ENCODE measurements at places on chromosomes 11 and 22.
A peak's percentile ranks its signal among the peaks of the same experiment; 100 is the strongest.

DNA sequence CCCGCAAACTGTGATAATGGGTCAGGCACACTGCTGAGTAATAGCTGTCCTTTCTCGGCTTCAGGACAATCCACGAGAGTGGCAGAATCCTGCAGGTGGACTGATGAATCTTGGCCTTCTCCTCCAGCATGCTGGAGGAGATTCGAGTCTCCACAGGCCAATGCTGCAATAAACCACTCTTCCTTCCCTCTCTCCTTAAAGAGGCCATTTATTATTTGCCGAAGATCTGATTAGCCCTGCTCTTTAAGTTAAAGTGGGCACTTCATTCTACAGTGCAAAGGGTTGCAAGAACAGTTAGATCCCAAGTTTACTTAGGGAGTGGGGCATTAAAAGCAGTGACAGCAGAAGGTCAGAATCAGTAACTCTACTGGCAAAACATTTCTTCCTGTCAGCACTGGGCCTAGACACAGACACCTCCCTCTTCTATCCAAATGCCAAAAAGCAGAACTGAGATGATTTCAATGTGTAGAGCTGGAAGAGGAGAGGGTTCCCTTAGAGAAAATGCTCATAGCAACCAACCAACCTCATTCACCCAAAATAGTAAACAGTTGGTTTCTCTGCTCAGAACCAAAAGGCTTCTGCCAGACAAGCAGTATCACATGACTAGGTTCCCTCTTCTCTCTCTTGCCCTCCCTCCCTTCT is 121.7 kb downstream of the SGSM3 start:
- DNase-seq = peak; percentile 23

DNA sequence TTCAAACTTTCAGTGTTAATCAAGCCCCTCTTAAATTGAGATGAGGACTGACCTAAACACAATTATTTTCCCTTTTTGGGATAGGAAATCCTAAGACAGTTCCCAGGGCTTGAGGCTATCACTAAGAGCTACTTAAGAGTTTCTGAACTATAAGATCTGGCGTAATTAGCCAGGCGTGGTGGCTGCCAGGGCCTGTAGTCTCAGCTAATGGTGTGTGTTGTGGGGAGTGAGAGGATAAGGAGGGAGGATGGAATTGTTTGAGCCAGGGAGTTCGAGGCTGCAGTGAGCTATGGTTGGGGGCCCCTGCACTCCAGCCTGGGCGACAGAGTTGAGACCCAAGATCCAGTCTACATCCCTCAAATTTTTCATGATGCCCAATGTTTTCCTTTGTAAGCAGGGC is 23.5 kb upstream of the EXPH5 start:
- DNase-seq = no peak

- DNase-seq = peak; percentile 83
Observed at GRCh38 chr22:38788021-38788816, 5.7 kb downstream of the DNAL4 start.

DNA sequence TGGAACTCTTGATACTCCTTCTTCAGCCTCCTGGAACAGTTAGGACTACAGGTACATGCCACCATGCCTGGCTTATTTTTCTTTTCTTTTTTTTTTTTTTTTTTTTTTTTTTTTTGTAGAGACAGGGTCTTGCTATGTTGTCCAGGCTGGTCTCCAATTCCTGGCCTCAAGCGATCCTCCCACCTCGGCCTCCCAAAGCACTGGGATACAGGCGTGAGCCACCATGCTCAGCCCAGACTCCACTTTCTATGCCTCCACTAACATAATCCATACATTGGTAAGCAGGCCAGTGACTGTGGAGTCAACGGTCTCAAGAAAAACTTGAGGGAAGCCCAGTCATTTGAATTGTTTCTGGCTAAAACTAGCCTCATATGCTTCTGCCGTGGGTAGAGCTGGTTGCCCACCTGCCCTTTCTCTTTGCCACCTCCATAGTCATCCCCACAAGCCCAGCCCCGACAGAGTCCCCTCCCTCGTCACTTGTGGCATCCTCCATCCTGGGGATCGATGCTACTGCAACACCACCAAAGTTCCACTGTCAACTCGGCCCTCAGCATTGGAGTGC is 2.4 kb downstream of the SCN2B start:
- DNase-seq = no peak

DNA sequence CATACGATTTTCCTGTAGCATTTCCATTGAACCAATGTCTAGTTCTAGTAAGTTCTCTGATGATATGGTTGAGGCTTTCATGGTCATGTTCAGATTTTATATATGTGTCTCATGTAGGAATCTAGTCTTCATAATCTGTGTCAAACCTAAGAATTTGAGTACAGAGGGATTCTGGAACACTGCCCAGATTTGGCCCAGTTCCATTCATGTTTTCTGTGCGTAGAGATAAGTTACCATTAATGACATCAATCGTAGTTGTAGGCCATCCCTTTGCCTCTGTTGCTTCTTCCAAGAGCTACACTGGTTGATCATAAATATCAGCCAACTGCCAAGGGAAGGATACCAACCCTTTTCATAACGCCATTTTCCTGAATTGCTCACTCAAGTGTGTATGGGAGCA is 23.3 kb downstream of the ST3GAL4 start:
- peak; percentile 86 for DNase-seq

GRCh38 chr22:46251266-46251665 is 1.2 kb upstream of the CDPF1 start:
- no peak for DNase-seq

- no peak for DNase-seq
Observed at GRCh38 chr22:27857443-27857842, 55.9 kb upstream of the MN1 start.

DNA sequence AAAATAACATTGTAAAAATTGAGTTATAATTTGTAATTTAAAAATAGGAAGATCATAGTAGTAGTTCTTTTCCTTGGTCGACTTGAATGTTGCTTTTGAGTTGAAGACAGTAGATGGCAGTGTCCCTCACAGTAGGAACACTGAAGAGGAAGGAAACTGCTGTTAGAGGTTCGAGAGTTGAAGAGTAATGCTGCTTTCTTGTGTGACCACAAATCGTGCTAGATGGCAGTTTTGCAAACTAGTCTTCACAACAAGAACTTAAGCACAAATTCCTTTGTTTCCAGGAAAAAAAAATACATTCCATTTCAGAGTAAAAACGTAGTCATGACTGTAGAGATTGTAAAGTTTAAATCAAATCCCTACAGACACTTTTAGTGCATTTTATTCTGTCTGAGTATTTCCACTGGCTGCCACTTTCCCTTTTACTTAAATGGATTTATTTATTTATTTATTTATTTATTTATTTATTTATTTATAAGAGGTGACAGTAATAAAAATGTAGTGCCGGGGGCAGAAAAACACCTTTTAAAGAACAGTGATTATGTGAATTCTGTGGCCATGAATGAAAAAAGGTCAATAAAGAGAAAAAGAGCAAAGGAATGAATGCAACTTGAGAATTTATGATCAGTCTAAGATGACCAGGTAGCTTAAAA is 54.6 kb downstream of the SPECC1L start:
- DNase-seq = peak; percentile 73

GRCh38 chr11:1785749-1786413 is 22.2 kb upstream of the CTSD start:
- DNase-seq = no peak

GRCh38 chr11:66070604-66071380 is 720 bp downstream of the PACS1 start:
- DNase-seq = no peak

DNA sequence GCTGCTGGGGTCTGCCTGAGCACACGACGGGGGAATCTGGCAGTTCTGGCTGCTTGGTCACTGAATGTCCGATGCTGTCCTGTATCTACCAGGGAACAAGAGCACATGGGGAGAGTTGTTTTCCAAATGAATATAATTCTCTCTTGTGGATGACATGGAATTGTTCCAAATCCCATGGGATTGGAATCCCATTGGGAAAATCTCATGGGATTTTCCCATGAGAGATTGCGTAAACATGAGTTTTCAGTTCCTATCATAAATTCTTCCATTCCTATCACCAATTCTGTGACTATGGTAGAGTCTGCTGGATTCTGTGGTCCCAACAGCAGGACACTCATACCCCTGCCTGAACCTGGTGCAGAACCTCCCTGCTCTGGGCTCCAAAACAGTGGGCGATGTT is 35.6 kb upstream of the IGLL5 start:
- no peak for DNase-seq

DNA sequence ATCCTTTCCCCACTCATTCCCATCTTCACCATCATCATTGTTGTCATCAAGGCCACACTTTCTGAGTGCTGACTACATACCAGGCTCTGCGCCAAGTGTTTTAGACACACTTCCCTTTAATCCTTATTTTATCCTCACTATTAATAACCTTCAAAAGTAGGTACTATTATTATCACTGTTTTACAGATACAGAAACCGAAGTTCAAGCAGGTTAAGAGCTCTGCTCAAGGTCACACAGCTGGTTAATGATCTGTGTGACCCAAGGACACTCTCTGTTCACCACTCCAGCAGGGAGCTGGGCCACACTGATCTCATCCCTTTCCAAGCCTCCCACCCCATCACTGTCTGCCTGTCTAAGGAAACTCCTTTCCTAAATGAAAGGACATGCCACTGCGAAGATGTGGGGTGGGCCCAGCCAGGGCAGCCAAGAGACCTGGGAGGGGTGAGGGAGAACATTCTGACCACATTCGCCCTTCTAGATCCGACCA is 17.2 kb upstream of the TSKU start:
- no peak for DNase-seq

- DNase-seq = peak; percentile 74
Observed at GRCh38 chr11:7977232-7977917, 9.8 kb upstream of the EIF3F start.

DNA sequence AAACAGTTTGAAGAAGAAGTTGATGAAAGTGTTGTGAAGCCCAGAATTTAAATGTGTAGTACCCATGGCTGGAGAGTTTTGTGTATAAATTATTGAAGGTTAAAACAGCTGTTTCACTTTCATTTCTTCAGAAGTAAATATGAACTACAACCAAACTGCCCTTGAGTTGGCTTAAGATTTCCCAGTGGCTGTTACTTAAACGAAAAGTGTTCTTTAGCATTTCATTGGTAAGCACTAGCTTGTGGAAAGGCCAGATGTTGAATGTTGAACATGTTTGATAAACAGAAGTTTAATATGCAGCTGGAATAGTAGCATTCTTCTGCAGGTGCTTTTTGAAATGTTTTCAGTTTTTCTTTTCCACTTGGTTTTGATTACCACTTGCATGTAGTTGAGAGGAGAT is 83.2 kb upstream of the TNRC6B start:
- no peak for DNase-seq

DNA sequence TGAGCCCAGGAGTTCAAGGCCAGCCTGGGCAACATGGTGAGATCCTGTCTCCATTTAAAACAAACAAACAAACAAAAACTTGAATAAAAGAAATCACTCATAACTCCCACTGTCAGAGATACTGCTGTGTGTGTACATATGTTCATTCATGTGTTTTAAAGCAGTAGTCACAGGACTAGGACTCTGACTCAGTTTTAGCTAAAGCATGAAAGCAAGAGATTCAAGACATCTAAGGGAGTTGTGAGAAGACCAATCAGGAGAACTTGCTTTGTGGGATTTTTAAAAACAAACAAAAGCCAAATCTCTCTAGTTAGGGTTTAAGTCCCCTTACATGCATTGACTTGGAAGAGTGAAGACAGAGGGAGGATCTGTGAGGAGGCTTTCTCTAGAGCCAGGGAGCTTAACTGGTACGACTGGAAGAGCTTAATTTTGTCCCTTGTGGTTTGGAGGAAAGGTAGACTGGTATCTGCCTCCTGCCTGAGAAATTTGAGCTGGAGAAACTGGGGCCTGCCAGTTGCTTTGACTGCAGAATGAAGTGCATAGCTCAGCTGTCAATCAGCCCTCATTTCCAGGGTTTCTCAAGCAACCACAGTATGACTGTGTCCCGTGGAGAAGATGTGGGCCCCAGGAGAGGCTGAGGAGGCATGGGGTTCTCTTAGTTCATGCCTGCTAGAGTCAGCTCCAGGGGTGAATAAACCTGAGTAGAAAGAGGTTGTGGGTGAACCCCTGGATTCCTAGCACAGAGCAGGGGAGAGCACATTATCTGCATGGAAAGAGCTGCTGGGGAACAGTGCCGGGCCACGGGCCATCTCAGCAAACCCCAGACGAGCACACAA is 30.6 kb downstream of the EXPH5 start:
- DNase-seq = no peak

- DNase-seq = no peak
Observed at GRCh38 chr22:17436981-17437412, 67.7 kb downstream of the CECR2 start.

- no peak for DNase-seq
Observed at GRCh38 chr11:19458231-19458630, 217.5 kb upstream of the E2F8 start.

GRCh38 chr11:18490319-18490718 is 34.7 kb downstream of the LDHAL6A start:
- DNase-seq = no peak

DNA sequence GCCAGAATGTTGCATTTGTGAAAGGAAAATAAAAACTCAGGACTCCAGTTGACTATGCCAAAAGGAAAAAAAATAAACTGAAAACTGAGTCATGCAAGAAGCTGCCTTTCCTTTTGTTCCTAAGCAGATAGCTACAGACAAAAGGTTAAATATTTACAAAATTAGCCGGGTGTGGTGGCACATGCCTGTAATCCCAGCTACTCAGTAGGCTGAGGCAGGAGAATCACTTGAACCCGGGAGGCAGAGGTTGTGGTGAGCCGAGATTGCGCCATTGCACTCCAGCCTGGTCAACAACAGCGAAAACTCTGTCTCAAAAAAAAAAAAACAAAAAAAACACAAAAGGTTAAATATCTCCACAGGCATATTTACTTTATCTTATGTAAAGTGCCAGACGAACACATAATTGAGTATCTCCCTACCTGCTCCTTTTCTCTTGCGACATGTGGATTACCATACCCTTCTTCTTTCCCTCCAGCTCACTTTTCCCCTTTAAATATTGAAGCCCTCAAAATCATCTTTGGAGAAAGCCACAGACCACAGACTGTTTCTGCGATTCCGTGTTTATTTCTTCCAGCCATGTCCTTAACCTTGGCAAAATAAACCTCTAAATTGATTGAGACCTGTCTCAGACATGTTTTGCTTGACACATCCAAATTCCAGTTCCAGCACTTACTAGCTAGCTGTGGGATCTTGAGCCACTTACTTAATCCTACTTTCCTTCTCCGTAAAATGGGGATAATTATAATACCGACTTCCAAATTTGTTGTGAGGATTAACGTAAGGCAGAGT is 2.3 kb upstream of the SMPD1 start:
- DNase-seq = no peak

- no peak for DNase-seq
Observed at GRCh38 chr11:28231475-28231874, 123.3 kb downstream of the METTL15 start.

DNA sequence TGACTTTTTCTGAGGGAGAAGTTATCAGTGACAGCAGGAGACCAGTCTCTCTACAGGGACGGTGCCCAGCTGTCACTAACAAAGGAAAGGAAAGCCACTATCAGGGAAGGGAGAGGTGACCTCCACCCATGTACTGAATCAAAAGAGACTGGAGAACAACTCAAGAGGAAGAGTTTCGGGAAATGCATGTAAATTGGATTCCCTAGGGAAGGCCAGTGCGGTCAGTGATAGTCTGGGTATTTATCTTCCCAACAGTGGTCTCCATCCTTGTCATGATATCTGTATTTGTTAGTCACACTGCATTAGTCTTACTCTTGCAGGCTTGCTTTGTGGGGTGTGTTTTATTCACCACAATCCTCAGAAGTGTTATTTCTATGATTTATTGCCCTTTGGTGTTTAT is 193.4 kb upstream of the KIRREL3 start:
- DNase-seq = no peak
